ENCODE measurements at places on chromosomes 3 and 15.

- DNase-seq = no peak
Measured at GRCh38 chr3:127827808-127828207, 5.5 kb upstream of the MGLL start.

DNA sequence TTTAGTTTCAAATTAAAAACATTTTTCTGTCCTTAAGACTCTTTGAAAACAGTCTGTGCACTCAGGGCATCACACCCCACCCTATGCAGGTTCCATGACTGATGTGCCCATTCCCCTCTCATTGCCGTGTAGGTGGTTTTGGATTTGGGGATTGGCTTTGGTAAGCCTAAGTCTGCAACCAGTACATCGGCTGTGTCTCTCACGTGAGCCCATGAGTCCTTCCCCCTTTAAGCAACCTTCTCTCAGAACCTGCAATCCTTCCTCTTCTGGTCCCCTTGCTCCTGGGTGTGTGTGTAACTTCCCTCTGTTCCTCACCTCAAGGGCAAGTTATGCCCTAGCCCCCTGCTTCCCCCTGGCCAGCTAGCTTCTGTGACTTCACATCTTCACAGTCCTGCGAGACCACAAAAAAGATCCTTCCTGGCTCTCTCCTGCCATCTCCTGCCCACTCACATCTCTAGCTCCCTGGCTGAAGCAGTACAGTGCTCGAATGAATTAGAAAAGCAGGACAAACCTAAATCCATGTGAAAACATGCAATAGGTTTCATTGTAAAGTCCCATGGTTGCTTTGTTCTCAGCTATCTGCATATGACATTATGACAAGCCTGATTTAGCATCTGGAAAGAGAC lies 126.7 kb downstream of the UACA start:
- no peak for DNase-seq

DNA sequence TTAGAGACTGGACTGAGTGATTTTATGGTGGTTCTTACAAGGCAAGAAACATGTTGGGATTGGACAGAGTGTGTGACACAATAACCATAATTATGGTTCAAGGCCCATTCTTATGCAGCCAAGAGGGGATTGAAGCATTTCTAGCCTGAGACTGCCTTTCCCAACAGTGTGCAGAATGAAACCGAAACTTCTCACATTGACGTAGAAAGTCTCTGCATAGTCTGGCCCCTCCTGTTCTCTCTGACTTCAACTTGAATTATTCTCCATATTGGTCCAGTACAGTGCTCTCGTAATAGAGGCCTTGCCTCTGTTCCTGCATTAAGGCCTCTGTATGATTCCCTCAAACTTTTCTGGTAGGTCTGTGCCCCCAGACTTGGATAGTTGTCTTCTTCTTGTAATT lies 138.3 kb downstream of the DIPK2A start:
- no peak for DNase-seq

GRCh38 chr3:64911138-64911537 lies 223.3 kb upstream of the ADAMTS9 start:
- DNase-seq = no peak

GRCh38 chr15:39438799-39439592 lies 141.9 kb upstream of the THBS1 start:
- DNase-seq = no peak

DNA sequence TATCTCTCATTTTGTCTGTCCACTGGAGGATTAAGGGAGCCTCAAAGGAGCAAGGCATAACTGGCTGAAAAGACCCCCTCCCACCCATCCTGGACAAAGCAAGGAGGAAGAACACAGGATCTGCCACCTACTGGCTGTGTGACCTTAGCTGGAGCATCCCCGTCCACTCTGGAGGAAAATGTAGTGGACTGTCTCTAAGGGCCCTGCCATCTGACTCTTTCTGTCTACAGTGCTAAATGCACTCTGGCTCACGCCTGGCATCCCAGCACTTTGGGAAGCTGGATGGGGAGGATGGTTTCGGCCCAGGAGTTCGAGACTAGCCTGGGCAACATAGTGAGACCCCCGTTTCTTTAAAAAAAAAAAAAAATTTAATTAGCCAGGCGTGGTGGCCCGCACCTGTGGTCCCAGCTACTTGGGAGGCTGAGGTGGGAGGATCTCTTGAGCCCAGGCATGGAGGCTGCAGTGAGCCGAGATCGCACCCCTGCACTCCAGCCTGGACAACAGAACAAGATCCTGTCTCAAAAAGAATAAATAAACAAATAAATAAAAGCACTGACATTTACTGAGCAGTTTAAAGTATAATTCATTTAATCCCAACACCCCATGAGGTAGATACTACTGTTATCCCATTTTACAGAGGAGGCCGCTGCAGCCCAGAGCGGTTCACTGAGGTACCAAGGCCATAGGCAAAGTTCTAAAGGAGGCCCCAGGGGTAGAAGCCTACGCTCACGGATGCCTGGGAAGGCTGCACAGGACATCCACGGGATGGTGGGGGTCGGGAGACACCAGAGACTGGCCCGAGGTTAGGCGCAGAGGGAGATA lies 1.1 kb downstream of the TBC1D2B start:
- no peak for DNase-seq

DNA sequence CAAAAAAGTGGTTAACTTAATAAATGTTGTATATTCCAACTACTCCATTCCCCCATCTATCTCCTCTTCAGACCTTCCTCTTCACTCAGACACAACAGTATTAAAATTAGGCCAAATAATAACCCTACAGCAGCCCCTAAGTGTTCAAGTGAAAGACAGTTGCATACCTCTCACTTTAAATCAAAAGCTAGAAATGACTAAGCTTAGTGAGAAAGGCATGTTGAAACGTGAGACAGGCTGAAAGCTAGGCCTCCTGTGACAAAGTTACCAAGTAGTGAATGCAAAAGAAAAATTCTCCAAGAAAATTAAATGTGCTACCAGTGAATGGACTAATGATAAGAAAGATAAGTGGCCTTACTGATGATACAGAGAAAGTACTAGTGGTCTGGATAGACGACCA lies 71.7 kb downstream of the ANKRD28 start:
- no peak for DNase-seq

GRCh38 chr15:33243393-33243792 lies 48.9 kb upstream of the FMN1 start:
- DNase-seq = no peak

DNA sequence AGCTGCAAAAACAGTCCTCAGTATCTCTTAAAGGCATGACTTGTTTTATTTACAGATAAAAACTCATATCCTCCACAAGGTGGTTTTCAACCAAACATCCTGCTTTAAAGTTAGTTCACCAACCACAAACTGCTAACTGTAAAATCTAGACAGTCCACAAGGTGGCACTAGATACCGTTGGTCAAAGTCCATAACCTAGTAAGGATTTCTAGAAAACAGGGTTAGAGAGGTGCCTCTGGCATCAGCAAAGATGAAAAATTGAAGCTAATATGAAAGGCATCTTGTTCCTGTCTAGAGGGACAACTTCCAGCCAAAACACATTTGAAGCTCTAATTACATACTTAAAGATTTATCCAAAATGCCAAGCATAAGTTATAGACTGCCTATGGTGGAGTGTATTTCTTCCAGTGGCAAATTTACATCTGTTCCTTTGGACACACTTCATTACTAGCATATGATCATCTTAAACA lies 56.0 kb downstream of the ZMAT3 start:
- no peak for DNase-seq

DNA sequence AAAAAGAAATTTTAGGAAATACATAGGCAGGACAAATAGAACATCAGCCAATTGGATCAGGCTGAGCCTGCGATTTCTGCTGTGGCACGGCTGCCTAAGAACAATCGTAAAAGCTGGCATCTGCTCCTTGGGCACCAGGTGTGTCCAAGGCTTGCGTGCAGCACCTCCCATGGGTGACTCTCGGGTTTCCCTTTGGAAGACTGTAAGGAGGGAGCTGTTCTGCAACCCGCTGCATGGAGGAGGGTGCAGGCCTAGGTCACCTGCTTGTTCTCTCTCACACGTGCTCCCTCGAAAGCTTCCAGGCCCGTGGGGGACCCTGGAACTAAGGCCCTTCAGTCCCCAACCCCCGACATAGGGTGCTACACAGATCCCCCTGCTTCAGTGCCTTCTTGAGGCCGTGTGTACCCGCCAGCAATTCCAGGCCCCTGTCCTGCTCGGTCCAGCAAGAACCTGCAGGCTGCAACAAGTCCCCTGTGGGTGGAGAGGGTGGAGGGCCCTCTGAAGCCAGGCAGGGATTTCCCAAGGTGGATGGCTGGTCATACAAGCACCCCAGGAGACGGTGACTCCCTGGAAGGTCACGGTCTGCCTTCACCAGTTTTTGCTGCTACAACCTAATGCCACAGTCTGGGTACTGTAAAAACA lies 3.4 kb downstream of the GP9 start:
- no peak for DNase-seq

DNA sequence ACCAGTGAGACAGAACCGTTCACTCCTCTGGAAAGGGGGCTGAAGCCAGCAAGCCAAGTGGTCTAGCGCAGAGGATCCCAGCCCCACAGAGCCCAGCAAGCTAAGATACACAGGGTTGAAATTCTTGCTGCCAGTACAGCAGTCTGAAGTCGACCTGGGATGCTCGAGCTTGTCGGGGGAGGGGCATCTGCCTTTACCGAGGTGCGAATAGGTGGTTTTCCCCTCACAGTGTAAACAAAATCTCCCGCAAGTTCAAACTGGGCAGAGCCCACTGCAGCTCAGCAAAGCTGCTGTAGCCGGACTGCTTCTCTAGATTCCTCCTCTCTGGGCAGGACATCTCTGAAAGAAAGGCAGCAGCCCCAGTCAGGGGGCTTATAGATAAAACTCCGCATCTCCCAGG lies 11.4 kb downstream of the CEP97 start:
- no peak for DNase-seq

DNA sequence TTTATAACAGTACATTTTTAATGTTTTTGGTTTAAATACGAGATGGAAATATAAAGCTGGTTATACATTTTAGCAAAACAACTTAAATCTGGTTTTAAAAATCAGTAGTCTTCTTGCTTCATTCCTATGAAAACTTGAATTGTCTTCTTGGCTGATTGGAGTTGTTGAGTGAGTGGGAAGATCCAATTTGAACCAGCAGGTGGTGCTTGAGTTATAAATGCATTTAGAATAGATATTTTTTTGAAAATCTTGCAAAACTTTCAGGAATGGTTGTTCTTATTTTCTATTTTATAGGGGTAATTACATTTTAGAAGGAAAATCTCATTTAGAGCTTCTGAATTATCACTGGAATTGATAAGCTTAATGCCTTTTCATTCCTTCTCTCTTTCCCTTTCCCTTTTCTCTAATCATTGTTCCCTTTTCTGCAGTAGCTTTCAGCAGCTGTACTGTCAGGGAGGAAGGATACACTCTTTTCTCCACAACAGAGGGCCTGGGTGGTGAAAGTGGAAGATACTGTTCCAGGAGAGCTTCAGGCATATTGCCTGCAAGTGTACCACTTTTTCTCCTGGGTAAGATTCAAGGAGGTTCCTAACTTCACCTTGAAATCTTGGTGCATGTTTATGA lies 335.6 kb downstream of the NLGN1 start:
- peak; percentile 28 for DNase-seq

DNA sequence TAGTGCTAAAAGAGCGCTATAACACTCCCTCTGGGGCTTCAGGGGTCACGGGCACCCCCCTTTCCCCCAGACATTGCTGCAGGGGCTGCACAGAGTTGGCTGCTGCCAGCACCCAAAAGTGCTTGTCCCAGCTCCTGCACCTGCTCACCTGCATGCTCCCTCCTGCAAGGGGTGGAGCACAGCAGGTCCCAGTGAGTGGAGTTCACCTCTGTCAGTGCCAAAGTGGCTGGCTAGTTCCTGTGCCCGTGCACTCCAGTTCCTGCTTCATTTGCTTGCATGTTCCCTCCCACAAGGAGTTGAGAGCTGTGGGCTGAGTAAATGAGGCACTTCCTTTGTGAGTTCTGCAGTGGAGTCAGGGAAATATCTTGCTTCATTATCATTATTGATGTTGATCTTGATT lies 476.9 kb downstream of the SQOR start:
- no peak for DNase-seq

- no peak for DNase-seq
Measured at GRCh38 chr3:128462341-128462910, 4.3 kb downstream of the DNAJB8 start.

DNA sequence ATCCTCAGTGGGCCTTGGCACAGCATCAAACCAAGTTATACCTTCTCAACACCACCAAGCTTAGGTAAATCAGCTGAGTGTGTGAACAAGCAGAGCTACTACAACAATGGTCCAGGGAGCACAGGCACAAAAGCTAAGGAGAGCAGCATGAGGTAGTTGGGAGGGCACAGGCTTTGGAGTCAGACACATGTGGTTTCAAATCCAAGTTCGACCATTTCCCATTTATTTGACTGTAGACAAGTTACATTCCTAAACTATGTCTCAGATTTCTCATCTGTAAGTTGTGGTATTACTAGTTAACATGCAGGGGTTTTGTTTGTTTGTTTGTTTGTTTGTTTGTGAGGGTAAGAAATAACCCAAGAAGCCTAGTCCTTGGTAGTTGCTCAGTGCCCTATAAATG lies 46.9 kb downstream of the MLH1 start:
- DNase-seq = no peak

- no peak for DNase-seq
Measured at GRCh38 chr3:144590854-144591253, 619.2 kb downstream of the DIPK2A start.

GRCh38 chr3:125443923-125444322 lies 68.8 kb upstream of the ZNF148 start:
- no peak for DNase-seq

- DNase-seq = no peak
Measured at GRCh38 chr15:25643120-25643519, 204.3 kb upstream of the UBE3A start.

GRCh38 chr15:70720228-70721016 lies 42.9 kb downstream of the UACA start:
- no peak for DNase-seq

- no peak for DNase-seq
Measured at GRCh38 chr3:35137612-35138011, 501.7 kb upstream of the ARPP21 start.

DNA sequence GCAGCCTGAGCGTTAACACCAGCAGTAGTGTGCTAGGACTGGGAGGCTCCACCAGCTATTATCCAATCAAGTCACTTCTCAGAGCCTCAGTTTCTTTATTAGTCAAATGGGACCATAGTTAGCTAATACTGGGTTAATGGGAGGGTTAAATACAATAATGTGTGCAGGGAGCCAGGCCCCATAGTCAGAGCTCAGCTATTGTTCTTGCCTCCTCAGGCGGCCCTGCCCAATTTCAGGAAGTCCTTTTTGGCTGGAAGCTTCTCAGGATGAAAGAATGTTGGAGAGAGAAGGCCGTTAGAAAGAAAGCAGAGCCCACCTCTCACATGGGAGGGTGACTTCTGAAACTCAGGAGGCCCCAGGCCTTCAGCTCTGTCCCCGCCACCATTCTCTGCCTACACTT lies 39.5 kb upstream of the SMAD6 start:
- no peak for DNase-seq

Data from head of caudate nucleus (tissue), 42 donors.